ENCODE measurements at places on chromosomes 11 and 22.
A peak's percentile ranks its signal among the peaks of the same experiment; 100 is the strongest.

DNA sequence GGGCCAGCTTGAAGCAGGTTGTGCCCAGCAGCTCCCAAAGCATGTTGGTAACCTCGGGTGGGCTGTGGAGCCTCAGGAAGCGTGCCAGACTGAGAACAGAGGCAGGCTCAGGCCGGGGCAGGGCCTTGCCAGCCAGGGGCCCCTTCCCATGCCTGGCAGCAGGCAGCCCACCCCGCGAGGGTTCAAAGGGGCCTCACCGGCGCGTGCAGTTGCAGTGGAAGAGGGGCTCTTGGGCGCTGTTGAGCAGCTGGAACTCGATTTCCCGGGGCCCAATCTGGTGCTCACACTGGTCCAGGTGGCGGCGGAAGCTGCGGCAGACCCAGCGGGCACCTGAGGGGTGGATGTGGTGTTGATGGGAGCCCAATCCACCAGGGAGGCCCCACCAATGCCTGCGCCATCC, 3.6 kb downstream of the PLA2G3 start:
- DNase-seq, result no peak

GRCh38 chr22:47775191-47775590, 1012.7 kb downstream of the TBC1D22A start:
- DNase-seq, result no peak

GRCh38 chr22:26822313-26822712, 164.9 kb downstream of the MIAT start:
- no peak for DNase-seq

DNA sequence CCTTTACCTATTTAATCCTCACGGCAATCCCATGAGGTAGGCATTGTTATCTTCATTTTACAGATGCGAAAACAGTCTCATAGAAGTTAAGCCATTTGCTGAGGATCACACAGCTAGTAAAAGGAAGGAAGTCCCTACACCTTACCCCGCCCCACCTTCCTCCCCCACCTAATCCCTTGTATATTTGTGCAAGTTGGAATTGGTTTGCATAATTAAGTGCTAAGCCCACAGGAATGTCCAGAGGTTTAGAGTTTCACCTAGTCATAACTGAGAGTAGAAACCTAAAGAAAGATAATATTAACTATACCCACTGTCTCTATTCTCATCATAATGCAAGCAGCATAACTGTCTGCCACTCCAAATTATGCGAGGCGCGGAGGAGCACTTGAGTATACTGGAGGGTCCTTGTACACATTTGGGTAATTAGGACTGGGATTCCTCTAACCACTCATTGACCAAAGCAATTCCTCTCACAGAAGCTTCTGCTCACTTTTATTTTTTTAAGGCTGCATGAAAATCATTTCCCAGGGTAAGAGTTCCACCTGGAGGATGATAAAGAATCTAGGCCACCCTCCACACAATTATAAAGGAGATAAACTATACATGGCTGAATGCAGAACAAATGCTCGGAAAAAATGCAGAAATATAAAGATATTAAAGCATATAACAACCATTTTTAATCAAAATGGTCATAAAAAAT, 199.9 kb downstream of the FAM181B start:
- DNase-seq, result no peak

GRCh38 chr11:63551091-63551888, 11.9 kb downstream of the PLAAT2 start:
- no peak for DNase-seq

DNA sequence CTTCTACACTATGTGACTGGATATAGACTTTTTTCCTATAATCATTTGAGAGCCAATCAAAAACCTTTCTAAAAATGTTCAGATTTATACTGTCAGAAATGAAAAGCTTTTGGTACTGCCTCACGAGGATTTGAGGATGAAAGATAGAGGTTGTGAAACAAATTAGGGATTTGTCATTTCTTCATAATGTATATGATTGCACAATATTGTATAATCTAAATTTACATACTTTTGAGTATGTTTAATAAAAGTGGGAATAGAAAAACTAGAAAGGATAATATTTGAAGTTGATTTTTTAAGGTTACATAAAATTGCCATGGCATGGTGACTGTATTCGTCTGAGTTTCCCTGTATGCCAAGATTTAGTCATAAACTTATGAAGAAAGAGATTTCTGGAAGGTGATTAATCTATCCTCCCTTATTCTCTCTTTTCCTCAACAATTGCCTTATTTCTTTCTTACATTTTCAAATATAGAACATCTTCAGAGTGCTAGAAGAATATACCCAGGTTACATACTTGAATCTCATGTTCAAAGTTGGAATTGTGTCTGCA, 56.2 kb downstream of the CASP12 start:
- DNase-seq, result no peak

DNA sequence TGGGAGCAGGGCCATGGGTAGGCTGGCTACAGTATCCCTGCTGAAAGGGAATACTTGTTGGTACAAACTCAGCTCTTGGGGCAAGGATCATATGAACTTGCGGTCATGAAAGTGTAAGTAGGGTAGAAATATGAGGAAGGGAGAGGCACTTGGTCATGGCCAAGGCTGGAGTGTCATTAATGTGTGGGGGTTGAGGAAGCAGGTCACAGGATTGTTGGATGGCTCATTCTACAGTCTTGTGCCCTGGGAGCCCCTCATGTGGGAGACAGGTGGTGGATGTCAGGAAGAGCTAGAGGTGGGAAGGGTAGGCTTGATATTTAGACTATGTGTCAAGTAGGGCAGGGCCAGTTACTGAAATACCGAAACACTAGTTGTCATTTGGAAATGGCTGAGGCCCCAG, 95.5 kb downstream of the RRM1 start:
- DNase-seq, result no peak

DNA sequence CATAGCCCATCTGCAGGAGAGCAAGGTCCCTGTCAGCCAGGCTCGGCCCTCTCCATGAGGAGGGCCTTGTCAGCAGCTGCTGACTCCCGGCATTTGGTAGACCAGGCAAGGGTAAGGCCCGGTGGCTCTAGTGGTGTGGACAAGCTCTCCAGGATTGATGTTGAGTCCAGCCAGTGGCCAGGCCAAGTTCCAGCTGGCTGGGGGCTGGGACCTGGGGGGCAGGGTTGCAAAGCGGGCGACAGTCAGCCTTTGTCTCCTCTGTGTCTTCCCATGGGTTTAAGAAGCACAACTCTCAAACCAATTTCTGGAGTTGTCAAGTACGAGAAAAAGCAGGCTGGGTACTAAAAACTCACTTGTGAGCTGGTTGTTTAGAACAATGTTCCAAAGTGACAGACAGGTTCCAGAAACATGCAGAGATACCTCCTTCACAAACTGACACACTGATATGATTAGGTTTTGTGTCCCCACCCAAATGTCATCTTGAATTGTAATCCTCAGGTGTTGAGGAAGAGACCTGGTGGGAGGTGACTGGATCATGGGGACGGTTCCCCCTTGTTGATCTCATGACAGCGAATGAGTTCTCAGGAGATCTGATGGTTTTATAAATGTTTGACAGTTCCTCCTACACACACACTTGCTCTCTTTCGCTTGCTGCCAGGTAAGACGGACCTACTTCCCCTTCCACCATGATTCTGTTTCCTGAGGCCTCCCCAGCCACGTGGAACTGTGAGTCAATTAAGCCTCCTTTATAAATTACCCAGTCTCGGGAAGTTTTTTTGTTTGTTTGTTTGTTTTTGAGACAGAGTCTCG, 52.3 kb upstream of the SERPIND1 start:
- no peak for DNase-seq

GRCh38 chr11:10310301-10310841, 5.5 kb downstream of the ADM start:
- no peak for DNase-seq

- no peak for DNase-seq
Observed at GRCh38 chr11:101401245-101401644, 182.6 kb downstream of the TRPC6 start.

- no peak for DNase-seq
Observed at GRCh38 chr11:30172883-30173311, 57.9 kb upstream of the FSHB start.

DNA sequence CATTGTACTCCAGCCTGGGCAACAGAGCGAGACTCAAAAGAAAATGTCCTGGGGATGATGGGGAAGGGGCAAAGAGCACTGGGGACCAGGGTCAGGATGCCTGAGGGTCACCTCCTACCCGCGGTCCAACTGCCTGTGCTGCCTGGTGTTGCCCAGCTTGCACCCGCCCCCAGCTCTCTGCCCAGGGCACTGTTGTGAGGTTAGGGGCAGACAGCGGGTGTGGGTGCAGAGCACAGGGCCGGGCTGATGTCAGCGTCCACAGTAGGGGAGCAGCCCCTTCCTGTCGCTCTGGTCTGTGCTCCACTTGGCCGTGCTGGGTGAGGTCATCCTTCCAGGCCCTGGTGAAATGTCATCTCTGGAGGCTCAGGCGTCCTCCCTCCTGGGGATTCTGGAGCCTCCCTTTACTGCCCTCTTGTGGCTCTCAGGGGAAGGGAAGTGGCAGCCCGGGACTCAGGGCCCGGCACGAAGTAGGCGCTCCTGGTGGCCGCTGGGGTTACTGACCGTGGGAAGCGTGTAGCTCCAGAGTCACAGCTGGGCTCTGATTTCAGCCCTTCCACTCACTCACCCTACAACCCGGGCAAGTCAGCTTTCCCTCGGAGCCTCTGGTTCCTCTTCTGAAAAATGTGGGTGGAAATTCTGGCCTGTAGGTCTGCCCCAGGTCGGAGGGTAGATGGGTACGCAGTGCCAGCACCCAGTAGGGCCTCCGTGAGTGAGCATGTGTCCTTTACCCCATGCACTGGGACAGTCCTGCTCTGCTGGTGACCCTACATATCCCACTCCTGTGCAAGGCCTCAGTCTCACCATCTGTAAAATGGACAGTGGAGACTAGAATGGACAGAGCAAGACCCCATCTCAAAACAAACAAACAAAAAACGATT, 17.3 kb upstream of the PRR5 start:
- DNase-seq, result peak; percentile 93

DNA sequence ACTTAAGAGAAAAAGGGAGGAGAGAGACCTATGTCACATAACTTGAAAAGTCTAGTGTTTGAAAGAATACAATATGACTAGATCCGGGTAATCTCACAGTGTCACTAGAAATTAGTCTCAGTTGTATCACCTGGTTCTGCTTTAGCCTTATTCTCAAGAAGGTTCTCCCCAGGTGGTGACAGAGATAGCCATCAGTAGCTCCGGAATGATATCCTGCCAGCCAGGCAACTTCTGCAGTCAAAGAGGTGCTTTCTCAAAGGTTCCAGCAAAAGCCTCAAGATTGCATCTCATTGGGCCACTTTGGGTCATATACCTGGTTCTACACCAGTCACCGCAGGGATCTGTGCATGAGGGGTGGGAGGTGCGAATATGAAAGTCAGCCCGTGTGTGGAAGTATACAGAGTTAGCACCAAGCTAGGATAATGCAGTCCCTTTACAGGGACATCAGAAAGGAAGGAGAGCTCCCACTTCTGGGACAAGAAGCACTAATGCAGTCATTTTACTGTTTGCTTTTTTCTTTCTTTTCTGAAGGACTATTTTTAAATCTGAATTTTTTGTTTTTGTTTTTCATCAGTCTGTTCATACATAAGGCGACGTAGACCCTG, 61.1 kb downstream of the CYB5R2 start:
- DNase-seq, result peak; percentile 45

DNA sequence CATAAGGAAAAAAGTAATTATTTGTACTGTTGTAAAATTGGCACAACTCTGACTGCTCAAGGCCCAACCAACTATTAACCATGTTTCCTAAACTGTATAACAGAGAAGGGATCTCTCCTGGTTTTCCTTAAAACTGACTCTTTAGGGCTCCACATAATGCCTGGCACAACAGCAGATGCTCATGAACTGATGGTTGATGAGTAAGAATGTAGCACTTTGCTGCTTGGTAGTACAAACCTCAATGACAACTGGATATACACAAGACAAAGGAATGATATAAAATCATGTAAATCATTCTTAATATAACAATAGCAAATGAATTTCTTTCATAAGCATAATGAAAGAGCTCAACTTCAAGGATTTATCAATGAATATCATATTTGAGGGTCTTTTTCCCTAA, 11.7 kb downstream of the MSANTD2 start:
- DNase-seq, result no peak

GRCh38 chr11:117724621-117725020, 72.4 kb downstream of the DSCAML1 start:
- DNase-seq, result no peak

- no peak for DNase-seq
Observed at GRCh38 chr11:57762235-57762861, 746 bp downstream of the CTNND1 start.

GRCh38 chr22:42158456-42159132, 28.0 kb upstream of the CYP2D6 start:
- no peak for DNase-seq

Data from Caco-2 (cell line).